ENCODE measurements at places on chromosomes 13 and 19. TPM values are rescaled to one million over a fixed set of nuclear protein-coding genes. Genes with fewer than 3 reads are reported as not detected.

GRCh38 chr13:79851318-79851717 is 370.4 kb downstream of the NDFIP2 start:
- no peak for DNase-seq

DNA sequence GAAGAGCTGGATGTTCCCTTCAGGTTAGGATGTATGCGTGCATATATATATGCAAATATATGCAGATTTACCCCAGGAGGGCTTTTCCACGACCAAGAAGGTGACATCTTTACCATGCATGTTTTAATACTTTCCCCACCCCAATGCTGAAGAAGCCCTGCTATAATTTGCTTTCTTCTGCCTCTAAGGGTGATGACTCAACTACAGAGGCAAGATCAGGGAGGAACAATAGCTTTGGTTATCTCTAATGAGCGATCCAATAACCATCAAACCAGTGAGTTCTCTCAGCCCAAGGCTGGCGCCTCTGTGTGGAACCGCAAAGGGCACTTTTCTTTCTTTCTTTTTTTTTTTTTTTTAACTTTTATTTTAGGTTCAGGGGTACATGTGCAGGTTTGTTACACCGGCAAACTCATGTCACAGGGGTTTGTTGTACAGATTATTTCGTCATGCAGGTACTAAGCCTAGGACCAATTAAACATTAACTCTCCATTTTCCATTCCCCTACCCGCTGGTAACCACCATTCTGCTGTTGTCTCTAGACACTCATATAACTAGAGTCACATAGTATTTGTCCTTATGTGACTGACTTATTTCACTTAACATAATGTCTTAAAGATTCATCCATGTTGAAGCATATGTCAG is 25.7 kb upstream of the UBE2L5 start:
- no peak for DNase-seq

DNA sequence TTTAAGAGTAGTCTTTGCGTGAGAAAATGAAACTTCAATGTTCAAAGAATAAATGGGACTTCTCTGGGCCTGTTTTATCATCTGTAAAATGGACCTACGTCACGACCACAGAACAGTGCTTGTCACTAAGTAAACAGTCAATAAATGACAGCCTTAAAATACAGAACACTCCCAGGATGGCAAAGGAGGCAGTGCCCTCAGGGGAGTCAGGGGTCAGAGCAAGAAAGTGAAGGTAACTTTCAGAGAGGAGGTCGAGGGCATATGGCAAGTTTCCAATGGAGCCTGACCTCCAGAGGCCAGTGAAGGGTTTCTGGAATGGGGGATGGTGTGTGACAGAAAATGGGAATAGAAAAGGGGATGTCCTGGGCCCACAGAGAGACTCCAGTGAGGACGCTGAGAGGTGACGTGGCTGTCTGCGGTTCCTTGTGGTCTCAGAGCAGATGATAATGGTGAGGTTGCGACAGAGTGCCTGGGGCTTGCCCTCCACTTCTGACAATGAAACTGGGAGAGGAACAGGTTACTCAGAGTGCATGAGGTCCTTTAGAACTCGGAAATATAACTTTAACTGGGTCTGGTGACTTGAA is 91.8 kb downstream of the UBL3 start:
- no peak for DNase-seq

The SLC17A7 gene
- 1.4 TPM for total RNA-seq

DNA sequence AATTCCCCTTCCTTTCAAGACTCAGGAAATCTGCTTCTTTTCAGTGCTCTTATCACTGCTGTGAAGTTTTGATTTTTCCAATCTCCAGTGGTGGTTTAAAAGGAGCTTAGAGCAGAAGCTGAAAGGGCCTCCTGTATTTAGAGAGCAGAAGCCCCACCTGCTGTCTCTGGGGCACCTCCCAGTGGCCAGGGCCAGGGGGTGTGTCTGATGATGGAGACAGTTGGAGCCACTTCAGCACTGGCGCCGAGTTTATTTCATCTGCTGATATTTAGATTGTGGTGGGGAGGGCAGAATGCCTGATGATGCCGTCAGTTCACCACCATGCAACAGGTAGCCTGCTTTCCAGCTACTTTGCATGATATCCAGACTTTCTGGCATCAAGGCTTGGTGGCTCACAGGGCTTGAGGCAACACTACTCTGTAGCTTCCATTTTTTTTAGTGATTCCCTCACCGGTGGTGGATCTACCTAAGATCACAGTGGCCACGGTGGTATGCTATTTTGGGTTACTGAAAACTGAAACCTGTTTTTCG is 371.9 kb downstream of the KCNRG start:
- DNase-seq: no peak

The PIP5K1C gene
- total RNA-seq: 26.6 TPM

DNA sequence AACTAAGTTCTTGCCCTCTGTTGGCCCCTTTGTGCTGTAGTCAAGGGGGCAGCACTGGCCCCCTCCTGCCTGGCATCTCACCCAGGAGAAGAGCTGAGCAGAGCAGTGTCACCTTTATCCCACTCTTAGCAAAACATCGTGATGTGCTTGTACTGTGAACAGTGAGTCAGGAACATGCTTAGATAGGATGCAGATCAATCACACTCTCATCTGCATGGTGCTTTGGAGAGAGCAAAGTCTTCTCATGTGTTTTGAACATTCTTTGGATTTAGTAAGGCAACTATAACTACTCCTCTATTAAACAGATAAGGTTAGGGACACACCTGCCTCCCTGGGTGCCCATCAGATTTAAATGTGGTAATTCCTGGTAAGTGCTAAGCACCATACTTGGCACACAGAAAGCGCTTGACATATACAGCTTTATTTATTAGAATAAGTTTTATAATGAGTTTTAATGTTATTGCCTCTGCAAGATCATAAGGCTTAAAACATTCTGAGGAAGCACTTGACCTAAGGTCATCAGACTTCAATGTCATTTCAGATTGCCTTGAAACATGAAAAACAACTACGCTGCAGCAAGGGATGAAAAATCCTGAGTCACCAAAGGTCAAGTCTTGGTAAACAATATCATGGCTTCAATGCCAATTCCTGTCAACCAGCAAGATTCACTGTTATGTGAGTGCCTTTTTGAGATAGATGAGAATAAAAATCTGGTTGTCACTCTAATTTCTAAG is 82.4 kb upstream of the IRS2 start:
- no peak for DNase-seq

The LIG4 gene
- total RNA-seq: 6.7 TPM

DNA sequence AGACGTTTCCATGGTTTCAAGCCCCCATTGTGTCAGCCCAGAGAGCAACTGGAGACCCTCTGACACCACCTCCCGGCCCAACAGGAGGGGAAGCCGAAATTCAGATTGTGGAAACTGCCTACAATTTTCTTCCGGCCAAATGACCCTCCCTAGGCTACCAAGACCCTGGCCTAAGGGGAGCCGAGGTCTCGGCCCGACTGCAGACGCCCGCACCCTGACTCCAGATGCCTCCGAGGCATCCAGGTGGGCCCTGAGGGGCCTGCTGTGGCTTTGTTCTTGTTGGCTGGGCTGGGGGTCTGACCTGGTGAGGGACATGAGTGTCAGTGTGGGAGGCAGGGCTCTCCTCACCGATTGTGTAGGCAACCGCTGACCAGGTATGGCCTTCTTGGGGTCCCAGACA is 9.6 kb downstream of the MEX3D start:
- DNase-seq: no peak

DNA sequence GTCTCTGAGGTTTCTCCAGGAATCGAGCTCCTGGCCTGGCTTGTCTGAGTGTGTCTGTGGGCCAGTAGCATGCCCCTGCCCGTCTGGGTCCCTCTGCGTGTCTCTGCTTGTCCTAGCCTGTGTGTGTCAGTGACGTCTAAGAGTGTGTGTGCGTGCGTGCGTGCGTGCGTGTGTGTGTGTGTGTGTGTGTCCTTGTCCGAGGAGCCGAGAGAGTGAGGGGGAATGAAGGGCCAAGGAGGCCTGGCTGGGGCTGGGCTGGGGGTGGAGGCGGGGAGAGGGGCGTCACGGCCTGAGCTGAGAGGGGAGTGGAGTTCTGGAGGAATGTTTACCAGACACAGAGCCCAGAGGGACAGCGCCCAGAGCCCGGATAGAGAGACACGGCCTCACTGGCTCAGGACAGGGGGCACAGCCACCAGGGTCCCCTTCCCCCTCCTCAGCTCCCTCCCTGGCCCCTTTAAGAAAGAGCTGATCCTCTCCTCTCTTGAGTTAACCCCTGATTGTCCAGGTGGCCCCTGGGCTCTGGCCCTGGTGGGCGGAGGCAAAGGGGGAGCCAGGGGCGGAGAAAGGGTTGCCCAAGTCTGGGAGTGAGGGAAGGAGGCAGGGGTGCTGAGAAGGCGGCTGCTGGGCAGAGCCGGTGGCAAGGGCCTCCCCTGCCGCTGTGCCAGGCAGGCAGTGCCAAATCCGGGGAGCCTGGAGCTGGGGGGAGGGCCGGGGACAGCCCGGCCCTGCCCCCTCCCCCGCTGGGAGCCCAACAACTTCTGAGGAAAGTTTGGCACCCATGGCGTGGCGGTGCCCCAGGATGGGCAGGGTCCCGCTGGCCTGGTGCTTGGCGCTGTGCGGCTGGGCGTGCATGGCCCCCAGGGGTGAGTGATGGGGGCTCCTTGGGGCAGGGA is at the start of gene AXL:
AXL (plus strand) TSS at position 609 of the 893 bp plus-strand sequence; CDS start at position 779, 170 bp downstream.
- peak; percentile 96 for DNase-seq

DNA sequence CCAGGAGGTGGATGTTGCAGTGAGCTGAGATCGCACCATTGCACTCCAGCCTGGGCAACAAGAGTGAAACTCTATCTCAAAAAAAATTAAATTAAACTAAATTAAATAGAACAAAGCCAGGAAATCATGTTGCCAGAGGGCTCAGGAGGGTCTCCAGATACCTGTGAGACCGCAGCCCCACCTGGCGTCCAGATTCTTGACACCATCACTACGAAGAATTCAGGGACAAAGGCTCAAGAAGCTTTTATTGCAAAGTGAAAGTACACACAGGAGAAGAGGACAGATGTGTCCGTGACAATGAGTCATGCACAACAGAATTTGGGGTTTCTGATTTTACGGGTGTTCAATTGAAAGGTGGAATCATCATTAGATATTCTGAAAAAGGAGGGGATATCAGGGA is 76.6 kb downstream of the STOML3 start:
- no peak for DNase-seq

DNA sequence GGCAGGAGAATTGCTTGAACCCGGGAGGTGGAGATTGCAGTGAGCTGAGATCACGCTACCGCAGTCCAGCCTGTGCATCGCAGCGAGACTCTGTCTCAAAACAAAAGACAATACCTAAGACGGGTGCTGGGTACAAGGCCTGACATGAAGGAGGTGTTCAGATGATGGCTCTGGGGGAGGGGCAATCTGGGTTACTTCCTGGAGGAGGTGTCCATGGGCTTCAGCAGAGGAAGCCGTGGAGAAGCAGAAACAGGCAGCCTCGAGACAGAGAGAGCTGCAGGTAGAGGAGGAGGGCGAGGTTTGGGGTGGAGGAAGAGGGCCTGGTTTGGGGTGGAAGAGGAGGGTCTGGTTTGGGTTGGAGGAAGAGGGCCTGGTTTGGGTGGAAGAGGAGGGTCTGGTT is 3.6 kb downstream of the MISP start:
- no peak for DNase-seq

DNA sequence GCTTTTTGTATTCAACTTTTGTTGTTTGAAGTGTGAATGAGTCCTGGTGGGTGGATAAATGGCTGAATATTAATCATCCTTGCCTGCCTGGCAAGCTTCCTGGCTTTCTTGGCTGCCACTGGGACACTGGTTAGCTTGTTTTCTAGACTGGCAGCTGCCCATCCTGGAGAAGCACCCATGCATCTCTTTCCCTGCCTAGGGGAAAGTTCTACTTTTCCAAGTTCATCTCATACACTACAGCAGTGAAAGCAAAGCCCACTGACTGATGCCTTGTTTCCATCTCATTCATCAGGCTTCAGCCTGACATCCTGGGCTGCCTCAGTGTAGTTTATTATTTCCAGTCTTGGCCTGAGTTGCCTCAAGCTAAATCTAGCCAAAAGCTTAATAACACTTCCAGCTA is 244.8 kb downstream of the PCDH20 start:
- DNase-seq: no peak

The URAD gene
- total RNA-seq: not detected

DNA sequence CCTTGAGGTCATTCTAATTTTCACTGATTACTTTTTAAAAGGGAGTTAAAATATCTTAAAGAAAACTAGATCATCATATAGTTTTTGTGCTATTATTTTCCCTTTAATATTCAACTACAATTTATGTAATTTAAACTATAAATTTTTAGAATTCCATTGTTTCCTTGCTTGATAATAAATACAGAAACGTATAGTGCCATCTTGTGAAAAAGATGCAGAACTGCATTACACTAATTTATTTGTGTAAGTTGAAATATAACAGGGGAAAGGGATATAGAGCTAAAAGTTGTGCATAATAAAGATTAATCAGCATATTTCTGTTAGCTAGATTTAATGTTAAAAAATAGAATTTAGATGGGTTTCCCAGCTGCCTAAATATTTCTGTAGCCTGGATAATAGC is 61.5 kb upstream of the TDRD3 start:
- no peak for DNase-seq

DNA sequence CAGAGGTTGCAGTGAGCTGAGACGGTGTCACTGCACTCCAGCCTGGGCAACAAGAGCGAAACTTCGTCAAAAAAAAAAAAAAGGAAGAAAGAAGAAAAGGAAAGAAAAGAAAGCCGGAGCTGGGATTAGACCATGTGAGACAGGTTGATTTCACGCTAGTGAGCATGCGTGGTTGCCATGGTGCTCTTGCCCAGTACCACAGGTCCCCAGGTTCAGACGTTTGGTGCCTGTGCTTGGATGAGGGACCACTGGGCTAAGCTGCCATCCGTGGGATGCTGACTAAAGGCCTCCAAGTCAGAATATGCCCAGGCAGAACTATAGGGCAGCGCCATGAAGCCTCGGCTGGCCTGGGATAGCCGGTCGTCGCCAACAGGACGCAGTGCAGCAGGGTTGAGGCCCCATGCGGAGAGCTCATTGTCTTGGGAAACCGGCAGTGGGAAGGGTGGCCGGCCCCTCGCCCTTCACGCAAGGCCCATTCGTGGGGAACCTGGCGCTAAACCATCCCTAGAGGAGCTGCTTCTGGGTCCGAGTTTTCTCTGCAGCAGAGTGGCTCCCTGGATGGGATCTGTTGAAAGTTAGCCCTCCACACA is 7.2 kb upstream of the TEX101 start:
- DNase-seq: peak; percentile 74

The ZNF763 gene
- 4.7 TPM for total RNA-seq

DNA sequence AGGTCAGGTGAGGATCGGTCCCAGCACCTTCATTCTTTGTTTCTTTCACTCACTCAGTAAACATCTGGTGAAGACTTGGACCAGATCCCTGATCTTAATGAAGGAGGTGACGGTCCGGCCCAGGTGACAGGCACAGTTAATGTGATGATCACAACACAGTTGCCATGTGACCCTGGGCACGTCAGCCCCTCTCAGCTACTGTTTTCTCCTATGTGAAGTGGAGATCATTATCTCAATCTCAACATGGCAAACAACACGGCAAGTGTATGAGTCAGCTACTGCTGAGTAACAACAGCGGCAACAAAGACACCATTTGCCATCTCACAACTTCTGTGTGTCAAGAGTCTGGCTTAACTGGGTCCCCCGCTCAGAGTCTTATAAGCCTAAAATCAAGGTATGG is 74.6 kb downstream of the GNG7 start:
- no peak for DNase-seq

The HSPB6 gene
- 4.7 TPM for total RNA-seq

All from lower leg skin (tissue), 4 donors.